ENCODE measurements at places on chromosomes 16 and 17. TPM values are rescaled to one million over a fixed set of nuclear protein-coding genes. Genes with fewer than 3 reads are reported as not detected.

B3GNT9 gene
- 1.2 TPM for total RNA-seq

SOCS1 gene
- not detected for total RNA-seq

MOSMO gene
- total RNA-seq = 50.2 TPM

SPATA22 gene
- 0.78 TPM for total RNA-seq

OR1D2 gene
- total RNA-seq = not detected

PAQR4 gene
- 19.7 TPM for total RNA-seq

GNAO1 gene
- 48.0 TPM for total RNA-seq

PRAC2 gene
- total RNA-seq = not detected

DNASE1L2 gene
- 1.7 TPM for total RNA-seq

VWA3A gene
- total RNA-seq = 0.94 TPM

TBX2 gene
- 0.47 TPM for total RNA-seq

SHISA6 gene
- 3.3 TPM for total RNA-seq

KRT17 gene
- 0.31 TPM for total RNA-seq

KRTAP4-3 gene
- total RNA-seq = not detected

ITGA2B gene
- total RNA-seq = 0.78 TPM

ANKRD40CL gene
- total RNA-seq = not detected

MYCBPAP gene
- total RNA-seq = 2.0 TPM

CYLD gene
- total RNA-seq = 51.2 TPM

GPR139 gene
- 1.4 TPM for total RNA-seq

HCFC1R1 gene
- total RNA-seq = 15.1 TPM

ABCC12 gene
- 1.2 TPM for total RNA-seq

GRCh38 chr16:20203272-20203671 is 124.0 kb downstream of the GP2 start:
- no peak for DNase-seq

- peak; percentile 29 for DNase-seq
Observed at GRCh38 chr17:65564793-65565192, 3.3 kb upstream of the AXIN2 start.

- DNase-seq = no peak
Observed at GRCh38 chr16:27389272-27389961, 12.6 kb upstream of the IL21R start.

GRCh38 chr16:66996324-66996982 is 8.1 kb downstream of the CES4A start:
- DNase-seq = peak; percentile 79

- peak; percentile 5 for DNase-seq
Observed at GRCh38 chr16:84700446-84701300, 873 bp downstream of the USP10 start.

GRCh38 chr16:73430138-73430537 is 382.2 kb upstream of the ZFHX3 start:
- no peak for DNase-seq

GRCh38 chr16:81437865-81438264 is 6.7 kb upstream of the CMIP start:
- no peak for DNase-seq

DNA sequence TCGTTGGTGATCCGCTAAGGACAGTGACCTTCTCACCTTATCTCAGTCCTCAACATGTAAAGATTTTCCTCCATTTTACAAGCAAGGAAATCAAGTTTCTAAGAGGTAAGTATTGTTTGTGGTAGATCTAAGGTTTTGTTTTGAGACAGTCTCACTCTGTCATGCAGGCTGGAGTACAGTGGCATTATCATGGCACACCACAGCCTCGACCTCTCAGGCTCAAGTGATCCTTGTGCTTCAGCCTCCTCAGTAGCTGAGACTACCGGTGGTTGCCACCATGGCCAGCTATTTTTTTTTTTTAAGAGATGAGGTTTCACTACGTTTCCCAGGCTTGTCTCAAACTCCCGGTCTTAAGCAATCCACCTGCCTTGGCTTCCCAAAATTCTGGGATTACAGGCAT is 34.9 kb downstream of the PRKCA start:
- DNase-seq = no peak

GRCh38 chr16:70696952-70697593 is 11.2 kb upstream of the MTSS2 start:
- DNase-seq = no peak

- no peak for DNase-seq
Observed at GRCh38 chr17:56819030-56819429, 14.7 kb downstream of the C17orf67 start.

- DNase-seq = no peak
Observed at GRCh38 chr16:10619271-10619849, 39.0 kb upstream of the EMP2 start.

- DNase-seq = no peak
Observed at GRCh38 chr17:79575229-79575628, 35.6 kb downstream of the RBFOX3 start.

DNA sequence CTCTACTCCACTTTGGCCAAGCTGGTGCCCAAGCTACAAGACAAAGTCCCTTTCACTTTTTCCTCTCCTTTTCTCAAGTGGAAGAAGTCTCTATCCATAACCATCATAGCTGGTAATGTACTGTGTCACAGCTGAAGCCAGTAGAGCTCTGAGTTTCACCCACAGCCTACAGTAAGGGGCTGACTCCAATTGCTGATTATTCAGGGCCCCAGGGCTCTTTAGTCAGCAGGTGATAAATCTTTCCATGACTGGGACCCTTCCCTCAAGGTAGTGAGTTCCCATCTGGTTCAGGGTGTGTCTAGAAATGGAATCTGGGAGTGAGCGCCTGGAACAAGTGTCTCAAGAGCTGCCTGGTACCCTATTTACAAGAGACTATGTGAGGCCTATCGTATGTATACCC is 436.0 kb upstream of the CA10 start:
- no peak for DNase-seq

DNA sequence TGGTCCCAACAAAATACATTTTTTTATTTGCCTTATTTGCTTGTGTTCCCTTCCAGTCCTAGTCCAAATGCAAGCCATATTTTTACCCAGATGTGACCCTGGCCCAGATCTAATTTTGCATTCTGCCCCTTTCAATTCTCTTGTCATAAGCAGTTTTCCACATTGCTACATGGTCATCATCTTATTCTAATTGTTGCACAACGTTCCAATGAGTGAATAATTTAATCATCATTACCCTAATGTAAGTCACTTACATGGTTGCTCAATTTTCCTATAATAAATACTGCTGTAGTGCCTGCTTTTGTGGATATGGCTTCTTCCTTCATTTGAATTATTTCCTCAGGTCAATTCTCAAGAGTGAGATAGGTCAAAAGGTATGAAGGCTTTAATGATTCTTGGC is 12.8 kb downstream of the RSAD1 start:
- DNase-seq = no peak

- DNase-seq = no peak
Observed at GRCh38 chr17:72833128-72833765, 259.2 kb downstream of the SLC39A11 start.

DNA sequence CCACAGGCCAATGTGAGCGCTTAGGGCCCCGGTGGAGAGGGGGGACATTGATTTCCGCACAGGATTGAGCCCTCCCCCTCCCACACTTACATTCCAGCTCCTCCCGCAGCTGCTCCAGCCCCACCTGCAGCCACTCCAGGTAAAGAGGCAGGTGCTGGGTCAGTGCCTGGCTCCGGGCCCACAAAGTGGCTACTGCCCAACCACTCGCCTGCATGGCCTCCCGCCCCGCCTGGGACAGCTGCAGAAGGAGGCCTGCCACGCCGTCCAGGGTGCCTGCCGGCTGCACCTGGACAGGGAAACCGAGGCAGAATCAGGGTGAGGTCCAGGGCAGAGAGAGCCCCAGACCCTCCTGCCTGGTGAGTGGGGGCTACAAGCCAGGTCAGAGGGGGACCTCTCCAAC is 46.3 kb downstream of the RMI2 start:
- no peak for DNase-seq

GRCh38 chr17:76076765-76077583 is 2.0 kb upstream of the ZACN start:
- DNase-seq = no peak

DNA sequence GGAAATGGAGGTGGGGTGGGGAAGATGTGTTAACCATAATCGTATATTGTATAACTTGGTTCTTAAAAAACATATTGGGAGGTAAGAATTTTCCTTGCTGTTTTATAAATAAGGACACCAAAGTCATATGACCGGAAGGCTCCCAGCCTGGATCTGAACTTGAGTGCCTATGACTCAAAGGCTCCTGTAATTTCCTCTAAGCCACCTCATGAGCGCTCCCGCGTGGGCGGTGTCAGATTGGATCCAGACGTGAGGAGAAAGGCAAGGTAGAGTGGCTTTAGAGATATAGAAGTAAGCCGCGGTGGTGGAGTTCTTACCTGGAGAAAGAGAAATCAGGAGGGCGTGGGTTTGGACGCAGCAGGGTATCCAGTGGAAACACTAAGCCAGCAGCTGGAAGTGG is 196.2 kb upstream of the NLRP1 start:
- no peak for DNase-seq

- DNase-seq = peak; percentile 21
Observed at GRCh38 chr17:10198509-10199249, at the start of gene GAS7. Gene GAS7, minus strand, starts transcription at chr17:10198606.

DNA sequence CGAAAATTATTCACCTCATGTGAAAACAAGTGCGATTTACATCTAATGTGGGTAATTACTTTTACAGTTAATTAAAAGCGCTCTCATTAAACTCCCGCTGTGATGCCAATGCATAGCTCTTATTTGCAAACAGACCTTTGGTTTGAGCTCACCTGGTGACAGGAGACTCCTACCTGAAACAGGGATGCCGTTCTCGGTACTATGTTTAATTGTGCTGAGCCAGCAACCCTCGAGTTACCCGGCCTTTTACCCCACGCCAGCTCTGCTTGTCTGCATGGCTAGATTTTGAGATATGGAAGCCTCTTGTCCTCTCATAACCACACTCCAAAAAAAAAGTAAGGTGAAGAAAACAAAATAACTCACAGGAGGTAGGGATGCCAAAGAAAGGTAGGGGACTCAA is 690.4 kb upstream of the RBFOX1 start:
- no peak for DNase-seq

DNA sequence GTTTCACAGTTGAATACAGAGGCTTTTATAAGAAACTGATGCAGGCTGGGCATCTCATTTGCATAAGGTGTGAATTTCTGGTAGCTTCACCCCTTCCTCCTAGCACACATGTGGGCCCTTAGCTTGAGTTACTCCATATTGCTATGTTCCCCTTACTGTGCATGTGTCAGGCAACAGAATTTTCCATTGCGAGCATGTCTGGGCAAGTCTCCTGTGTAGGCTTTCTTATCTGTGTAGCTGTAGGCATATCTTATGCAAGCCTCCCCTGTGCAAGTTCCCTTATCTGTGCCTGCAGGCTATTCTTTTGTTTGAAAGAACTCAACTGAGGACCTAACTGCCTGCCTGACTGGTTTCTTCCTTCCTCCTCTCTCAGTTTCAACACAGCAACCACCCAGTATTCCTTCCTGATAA is 597.4 kb upstream of the CDH5 start:
- no peak for DNase-seq

- DNase-seq = no peak
Observed at GRCh38 chr16:85715169-85716021, 26.6 kb upstream of the GINS2 start.

GRCh38 chr17:30116345-30116660 is 313 bp upstream of the NSRP1 start:
- DNase-seq = no peak

- no peak for DNase-seq
Observed at GRCh38 chr16:51434567-51435198, 283.6 kb upstream of the SALL1 start.

DNA sequence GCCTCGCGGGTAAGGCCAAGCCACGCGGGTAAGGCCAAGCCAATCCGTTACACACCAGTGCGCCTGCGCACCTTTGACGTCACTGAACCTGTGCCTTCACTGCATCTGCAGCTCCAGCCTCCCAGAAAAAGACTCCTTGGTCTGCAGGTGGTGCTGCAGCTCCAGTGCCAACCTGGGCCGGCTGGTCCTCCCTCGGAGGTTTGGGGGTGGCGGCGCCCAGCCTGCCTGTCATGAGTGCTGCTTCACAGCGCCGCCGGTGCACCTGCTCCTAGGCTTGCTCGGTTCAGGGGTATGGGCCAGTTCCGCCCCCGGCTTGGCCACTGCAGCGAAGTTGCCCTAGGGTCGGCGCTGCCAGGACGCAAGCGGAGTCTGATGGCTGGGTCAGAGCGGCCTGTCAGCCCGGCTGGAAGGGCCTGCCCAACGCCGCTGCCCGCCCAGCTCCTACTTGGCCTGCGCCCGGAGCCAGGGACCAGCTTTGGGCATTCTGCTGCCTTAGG is 146.6 kb downstream of the USP22 start:
- DNase-seq = no peak

DNA sequence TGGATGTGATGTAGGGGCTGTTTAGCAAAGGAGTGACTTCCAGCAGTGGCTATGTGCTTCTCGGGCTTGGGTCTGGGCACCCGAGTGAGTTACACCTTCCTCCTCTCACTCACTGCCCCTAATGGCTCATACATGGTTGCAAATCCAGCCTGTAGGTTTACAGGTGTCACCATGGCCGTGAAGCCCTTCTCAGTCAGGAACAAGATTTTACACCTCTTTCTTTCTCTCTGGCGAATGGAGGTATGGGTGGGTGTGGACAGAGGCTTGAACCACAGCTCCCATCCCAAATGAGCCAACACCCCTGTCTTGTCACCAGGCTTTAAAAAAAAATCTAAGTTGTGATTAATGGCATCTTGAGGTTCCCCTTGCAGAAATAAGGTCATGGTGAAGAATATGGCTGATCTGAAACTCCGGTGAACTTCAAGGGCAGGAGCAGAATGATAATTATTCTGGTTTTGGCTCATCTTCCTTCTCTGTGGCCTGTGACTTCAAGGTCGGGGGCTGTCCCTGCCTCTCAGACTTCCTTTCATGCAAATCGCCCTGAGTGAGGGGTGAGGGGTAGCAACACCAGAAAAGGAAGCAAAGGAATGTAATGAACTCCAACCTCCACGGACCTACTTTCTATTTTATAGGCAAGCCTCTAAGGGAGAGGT is 331.2 kb downstream of the MAF start:
- DNase-seq = no peak

GRCh38 chr16:86714166-86714565 is 135.8 kb downstream of the FOXL1 start:
- no peak for DNase-seq

GRCh38 chr17:81309859-81310839 is 15.0 kb upstream of the SLC38A10 start:
- no peak for DNase-seq

DNA sequence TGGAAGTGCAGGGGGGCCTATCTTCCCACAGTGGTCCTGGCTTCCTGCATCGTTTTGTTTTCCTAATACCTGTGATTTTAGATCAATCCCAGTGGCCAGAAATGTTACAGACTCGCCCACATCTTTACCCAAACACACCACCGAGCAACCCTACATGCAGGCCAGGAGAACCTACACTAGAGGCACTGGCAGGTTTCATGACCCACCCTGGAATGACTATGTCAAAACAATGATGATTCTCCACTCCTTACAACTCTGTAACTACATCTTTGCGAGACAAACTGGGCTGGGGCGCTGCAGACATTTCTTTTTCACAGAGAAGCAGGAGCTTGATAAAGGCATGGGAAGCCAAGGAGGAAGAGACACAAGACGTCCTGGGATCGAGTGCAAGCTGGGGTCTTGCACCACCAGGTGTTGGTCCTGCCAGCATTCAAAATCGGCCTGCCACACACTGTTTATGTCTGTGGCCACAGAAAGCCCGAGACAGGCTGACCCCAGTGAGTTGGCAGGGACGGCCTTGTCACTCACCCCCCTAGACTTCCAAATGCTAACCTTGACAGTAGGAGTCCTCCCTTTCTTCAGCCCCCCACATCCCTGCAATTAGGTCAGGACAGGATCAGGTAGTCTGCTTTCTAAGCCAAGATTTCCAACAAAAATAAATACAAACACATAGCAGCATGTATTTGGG is 32.5 kb downstream of the UBE2O start:
- no peak for DNase-seq

- peak; percentile 51 for DNase-seq
Observed at GRCh38 chr17:77247048-77247541, 106.3 kb downstream of the SEC14L1 start.

- no peak for DNase-seq
Observed at GRCh38 chr16:66905633-66906539, 12.8 kb downstream of the CDH16 start.

Measured in occipital lobe (tissue), 3 donors.